ENCODE measurements at places on chromosomes 13 and 19.

DNA sequence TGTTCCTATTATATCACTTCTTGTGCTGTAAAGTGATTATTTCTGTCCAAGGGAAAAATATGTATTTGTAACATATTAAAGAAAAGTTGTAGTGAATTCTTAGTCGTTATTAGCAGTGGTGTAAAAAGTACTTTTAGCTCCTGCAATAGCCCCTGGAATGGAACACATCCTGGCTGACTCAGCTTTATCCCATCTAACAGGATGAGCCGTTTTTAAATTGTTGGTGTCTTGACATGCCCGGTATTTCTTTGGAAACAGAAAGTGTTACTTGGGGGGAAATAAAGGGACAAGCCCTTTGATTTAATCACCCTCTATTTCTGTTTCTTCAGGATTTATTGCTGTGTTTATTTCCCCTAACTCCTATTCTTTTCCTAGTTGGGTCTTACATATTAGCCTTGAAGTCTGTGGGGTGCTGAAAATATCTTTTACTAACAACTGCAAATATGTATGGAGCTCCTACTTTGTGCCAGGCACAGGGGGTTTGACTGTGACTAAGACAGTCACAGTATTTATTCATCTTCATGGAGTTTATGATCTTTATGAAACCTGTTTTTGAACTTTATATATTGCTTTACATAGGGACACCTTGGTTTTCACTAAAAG lies 17.9 kb downstream of the COG3 start:
- no peak for DNase-seq

DNA sequence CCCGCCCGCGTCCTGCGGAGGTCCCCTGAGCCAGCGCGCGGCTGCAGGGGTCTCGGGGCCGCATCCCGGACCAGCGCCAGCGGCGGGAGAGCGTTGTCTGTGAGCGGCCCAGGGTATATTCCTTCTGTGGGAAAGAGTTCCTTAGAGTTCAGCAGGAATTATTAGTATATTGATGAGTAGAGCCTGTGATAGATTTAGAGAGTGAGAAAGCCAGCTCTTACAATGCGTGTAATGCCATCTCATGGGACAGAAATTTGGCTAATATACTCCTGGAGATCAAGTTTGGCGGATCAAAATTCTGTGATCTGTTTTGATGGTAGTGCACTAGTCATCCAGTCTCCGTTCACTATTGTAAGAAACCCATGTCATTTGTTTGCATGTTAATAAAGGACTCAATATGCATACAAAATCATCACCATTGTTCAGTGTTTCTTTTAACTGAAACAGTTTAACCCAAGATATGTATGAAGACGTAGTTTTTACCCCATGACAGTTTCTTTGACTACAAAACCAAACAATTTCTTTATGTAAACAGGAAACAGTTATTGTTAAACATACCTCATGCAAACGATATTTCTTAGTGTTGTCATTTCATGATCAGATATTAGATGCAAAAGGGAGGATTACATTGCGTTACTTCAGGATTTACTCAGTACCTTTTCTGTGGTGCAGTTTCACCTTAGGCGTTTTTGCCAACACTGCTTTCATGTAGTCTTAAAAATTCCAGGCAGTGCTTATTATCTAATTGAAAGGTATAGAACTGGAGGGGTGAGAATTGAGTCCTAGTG lies 9.9 kb downstream of the TNFRSF19 start:
- DNase-seq: no peak

GRCh38 chr19:19050731-19051130 lies 13.1 kb upstream of the SLC25A42 start:
- DNase-seq: no peak

DNA sequence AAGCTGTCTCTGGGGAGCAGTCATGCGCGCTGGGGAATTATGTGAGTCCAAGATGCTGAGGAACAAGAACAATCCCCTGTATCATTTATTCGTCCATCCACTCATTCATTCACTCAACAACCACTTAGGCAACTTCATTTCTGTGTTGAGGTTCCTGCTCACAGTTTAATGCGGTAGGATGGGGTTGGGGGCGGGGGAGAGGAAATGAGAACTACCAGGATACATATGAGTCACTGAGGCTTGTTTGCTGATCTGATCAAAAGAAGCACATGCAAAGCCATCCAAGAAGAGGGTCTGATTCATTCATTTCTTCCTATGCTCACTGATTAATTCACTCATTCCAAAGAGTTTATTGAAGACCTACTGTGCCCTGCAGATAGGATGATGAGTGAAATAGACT lies 20.9 kb downstream of the ZNF536 start:
- DNase-seq: no peak

GRCh38 chr19:23867895-23868294 lies 46.8 kb upstream of the ZNF726 start:
- no peak for DNase-seq

GRCh38 chr13:111429064-111429558 lies 108.7 kb downstream of the TEX29 start:
- DNase-seq: peak; percentile 21
